ENCODE measurements at places on chromosomes 11 and 22.

DNA sequence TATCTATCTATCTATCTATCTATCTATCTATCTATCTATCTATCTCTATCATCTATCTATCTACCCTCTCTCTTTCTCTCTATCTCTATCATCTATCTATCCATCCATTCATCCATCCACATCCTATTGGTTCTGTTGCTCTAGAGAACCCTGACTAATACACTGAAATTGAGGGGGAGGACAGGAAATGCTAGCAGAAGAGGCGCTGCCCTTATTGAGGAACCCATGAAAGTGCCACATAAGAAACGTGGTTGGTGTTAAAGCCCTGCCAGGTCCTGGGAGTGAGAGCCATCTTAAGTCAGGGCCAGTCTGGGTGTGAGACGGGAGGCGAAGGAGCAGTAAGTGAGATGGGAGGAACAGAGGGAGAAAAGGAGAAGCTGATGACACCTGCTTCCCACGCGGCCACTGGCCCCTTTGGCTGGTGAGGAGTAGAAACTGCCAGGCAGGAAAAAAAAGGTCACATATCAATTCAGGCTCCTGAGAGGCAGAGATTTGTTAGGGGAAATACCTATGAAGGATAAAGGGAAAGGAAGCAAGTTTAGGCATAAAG is 87.9 kb upstream of the PLET1 start:
- DNase-seq, result no peak

DNA sequence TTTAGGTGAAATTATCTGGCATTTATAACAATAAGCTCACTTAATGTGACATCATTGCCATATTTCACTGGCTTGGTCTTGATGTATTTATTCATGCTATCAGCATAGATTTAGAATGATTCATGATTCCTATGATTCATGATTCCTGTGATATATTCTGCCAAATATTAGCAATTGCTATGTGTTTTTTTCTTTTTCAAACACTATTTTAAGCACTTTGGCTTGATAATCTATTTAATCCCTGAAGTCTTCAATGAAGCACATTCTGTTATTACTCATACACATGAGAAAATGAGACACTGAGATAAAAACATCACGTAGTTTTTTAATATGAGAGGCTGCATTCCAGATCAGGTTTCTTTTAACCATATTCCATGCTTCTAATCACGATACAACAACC is 78.5 kb downstream of the LUZP2 start:
- DNase-seq, result no peak

DNA sequence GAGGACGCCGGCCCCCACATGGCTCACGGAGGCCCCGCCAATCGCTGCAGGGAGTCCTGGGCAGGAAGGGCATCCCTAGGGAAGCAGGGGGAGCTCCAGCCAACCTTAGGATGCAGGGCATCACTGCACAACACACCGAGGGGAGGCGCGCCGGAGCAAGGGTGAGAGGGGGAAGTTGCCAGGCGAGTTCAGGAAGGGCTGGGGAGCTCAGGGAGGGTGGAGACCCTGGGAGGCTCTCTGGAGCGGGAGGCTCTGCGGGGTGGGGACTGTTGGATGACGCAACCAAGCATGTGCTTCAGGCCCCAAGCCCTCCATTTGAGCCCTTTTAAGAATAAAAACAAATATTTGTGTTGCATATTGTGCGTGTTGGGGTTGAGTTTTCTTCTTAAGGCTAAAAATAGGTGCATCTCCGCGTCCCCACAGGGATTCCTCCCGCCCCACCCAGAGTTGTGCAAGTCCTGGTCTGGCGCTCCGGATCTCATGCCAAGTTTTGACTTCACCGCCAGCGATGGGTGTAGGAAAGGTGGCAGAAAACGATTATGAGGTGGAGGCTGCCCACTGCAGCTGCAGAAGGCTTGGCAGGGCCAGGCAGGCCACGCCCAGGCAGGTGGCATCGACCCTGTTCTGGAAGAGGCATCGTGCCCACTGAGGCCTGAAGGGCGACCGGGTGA is 65.2 kb downstream of the WNT7B start:
- peak; percentile 79 for DNase-seq

- no peak for DNase-seq
Observed at GRCh38 chr11:56923116-56923515, 65.6 kb upstream of the OR5AK2 start.

GRCh38 chr11:71474771-71475483 is 21.9 kb downstream of the NADSYN1 start:
- no peak for DNase-seq

DNA sequence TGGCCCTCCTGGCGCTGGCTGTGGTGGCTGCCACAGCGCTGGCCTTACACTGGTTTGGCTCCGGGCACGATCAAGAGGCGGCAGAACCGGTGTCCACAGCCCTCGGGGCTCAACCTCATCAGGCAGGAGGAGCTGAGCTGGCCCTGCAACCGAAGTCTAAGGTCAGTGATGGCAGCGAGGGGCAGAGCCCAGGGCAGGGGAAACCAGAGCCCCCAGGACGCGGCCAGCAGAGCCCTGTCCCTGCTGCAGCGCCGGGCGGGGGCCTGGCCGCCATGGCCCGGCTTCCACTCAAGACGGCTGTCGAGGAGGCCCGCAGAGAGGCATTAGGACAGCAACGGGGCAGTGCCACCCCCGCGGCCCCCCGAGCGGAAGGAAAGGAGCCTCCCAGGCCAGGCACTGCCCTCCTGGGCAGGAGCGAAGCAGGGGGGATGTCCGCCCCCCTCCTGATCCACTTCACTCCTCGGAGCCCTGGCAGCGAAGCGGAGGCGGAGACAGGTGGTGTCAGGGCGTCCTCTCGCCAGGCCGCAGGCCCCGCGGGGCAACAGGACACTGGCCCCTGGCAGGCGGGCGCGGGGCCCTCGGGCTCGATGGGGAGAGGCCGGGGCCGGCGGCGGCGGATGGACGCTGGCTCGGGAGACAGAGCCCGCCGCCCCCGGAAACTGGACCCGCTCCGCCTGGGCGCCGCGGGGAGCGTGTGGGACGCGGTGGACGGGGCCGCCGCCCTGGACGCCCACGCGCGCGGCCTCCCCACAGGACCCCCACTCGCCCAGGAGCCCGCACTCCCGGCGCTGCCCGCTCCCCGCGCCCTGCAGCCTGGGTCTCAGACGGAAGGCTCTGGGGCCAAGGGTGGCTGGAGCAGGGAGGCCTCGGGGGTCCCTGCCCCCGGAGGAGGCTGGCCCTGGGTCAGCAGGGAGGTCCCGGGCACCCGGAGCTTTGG is 895 bp downstream of the KLHDC7B start:
- no peak for DNase-seq

DNA sequence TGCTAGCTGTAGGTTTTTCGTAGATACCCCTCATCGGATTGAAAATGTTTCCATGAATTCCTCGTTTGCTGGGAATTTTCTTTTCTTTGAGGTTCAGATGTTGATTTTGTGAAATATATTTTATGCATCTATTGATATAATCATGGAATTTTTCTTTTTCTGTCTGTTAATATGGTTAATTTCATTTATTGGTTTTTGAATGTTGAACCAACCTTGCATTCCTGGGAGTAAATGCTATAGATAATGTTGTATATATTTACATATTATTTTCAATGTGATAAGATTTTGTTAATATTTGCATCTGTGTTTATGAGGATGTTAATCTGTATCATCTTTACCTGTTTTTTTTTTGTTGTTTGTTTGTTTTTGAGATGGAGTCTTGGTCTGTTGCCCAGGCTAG is 10.6 kb upstream of the NDUFA6 start:
- DNase-seq, result no peak

All from NCI-H2081 (cell line).